ENCODE measurements at places on chromosomes 2 and 18.

DNA sequence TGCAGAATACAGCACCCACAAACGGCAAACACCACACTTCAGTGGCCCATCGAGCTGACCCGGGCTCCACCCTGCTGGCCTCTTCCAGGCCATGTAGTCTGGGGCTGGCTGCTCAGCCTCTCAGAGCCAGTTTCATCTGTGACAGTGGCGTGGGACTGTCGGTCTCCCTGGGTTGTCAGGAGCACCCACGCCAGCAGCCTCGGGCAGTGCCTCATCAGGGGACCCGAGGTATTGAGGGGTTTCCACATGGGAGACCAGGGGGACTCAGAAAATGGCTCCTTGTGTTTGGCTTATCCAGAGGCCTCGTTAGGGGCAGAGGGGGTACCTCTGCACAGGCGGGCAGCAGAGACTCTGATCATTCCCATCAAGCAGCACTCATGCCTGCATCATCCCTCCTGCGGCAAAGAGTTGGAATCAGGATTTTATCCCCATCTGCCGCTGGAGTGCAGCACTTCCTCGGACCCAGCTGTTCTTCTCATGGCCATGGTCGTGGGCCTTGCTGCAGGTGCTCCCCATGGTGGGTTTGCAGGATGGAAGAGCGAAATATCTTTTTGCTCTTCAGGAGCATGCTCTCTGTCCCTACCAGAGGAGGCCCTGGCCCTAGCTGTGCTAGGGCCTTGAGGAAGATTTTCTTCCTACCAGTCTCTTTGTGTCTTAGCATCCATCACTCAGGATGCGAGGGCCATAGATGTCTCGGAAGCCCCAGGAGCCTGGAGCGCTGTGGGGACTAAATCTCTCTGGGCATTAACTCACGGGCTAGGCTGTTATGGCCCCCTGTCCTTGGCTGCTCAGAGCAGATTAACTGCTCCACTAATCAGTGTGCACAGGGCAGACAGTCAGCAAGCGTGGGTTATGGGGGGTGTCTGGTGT, 100.8 kb downstream of the CLIP4 start:
- no peak for DNase-seq

DNA sequence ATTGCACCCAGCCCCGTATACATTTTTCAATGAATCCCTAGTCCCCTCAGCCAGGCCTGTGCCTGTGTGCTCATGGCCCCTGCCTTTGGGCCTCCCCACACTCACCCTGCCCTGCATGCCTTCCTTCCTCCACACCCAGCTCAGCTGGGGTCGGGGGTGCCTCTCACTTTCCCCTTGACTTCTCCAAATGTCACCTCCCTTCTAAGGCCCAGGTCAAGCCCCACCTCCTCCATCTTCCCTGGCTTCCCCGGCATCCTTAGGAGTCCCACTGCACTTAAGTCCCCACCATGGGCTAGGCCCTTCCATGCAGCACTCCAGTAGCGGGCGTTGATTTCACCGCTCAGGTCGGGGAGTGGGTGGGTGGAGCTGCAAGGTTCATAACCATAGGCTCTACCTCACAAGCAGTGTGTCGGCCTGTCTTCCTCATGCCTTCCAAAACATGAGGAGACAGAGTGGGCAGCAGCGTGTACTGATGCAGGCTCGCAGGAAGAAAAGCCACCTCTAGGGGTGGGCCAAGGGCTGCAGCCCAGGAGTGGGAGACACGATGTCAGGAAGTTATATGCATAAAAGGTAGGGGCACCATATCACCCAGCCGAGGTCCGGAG, 47.7 kb downstream of the DNMT3A start:
- DNase-seq: no peak

DNA sequence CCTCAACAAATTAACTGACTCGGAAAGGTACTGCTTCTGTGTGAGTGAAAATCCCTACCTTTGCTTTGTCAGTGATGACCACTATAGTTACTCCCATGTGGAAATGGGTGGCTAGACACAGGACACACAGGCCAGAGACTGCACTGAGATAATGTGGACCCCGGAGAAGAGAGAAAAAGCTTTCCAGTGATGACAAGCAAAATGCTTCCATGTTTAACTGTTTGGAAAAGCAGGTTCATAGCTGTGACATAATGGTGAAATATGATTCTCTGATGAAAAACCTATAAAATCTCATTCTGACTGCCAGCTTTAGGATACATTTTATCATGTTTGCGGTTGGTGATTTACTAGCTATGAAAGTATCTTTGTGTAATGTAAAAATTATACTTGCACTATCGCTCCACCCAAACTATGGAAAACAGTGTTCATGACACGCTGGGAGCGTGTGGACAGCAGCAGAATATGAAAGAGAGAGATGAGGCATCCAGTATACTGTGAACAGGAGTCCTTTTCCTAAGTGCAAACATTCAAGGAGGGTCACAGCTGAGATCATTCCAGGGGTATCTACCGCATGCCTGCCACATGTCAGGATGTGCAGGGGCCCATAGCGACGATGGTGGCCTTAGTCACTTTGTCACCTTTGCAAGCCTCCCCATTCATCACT, 782.7 kb upstream of the SOX11 start:
- DNase-seq: no peak

GRCh38 chr2:200350850-200351285, 44.4 kb downstream of the SPATS2L start:
- DNase-seq: no peak

GRCh38 chr2:149021761-149022160, 16.7 kb upstream of the LYPD6B start:
- no peak for DNase-seq

DNA sequence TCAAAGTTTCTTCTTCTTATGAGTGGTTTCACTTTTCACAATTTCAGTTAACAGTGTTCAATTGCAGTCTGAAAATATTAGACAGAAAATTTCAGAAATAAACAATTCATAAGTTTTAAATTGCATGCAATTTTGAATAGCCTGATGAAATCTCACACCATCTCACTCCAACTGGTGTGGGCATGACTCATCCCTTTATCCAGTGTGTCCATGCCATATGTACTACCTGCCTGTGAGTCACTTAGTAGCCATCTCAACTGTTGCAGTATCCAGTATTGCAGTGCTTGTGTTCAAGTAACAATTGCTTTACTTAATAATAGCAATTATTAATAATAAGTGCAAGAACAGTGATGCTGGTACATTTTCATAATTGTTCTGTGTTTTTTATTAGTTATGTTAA, 1202.5 kb downstream of the DSC3 start:
- no peak for DNase-seq

- DNase-seq: no peak
Observed at GRCh38 chr2:33395655-33396249, 80.7 kb upstream of the RASGRP3 start.

DNA sequence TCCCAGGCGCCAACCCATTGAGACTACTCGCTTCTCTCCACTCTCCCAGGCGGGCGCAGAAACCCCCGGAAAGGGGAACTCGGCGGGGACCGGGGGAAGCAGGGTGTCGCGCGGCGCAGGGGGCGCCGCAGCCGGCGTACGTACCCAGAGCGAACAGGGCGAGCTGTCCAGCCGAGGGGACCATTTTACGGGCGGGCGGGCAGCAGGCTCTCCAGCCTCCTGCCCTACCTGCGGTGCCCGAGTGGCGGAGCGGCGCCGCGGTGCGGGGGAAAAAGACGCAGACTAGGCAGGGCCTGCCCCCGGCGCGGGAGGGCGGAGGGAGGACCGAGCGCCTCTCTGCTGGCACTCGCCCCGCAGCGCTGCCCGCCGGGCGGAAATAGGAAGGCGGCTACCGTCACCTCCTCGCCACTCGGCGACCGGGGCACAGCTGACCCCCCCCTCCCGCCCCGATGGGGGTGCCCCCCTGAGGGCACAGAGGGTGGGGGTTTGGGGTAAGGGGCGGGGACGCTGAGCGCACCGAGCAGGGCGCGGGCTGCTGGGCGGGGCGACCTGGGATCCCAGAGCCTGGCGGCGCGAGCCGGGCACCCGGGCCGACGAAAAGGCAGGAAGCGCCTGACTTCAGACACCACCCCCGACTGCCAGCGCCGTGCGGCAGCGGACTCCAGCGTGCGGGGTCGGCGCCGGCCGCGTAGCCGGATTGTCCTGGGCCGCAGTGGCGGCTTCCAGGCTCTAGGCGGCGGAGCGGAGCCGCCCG, at the start of gene TGFA:
TGFA (minus strand) TSS at position 243 of the 754 bp plus-strand sequence; CDS start at position 184, 59 bp downstream.
- DNase-seq: peak; percentile 26

- no peak for DNase-seq
Observed at GRCh38 chr18:58893388-58894099, 28.9 kb downstream of the ZNF532 start.

Data from GM18507 (cell line).